ENCODE measurements at places on chromosomes 7 and 10.

- no peak for DNase-seq
Measured at GRCh38 chr10:32995751-32996150, 37.7 kb upstream of the ITGB1 start.

DNA sequence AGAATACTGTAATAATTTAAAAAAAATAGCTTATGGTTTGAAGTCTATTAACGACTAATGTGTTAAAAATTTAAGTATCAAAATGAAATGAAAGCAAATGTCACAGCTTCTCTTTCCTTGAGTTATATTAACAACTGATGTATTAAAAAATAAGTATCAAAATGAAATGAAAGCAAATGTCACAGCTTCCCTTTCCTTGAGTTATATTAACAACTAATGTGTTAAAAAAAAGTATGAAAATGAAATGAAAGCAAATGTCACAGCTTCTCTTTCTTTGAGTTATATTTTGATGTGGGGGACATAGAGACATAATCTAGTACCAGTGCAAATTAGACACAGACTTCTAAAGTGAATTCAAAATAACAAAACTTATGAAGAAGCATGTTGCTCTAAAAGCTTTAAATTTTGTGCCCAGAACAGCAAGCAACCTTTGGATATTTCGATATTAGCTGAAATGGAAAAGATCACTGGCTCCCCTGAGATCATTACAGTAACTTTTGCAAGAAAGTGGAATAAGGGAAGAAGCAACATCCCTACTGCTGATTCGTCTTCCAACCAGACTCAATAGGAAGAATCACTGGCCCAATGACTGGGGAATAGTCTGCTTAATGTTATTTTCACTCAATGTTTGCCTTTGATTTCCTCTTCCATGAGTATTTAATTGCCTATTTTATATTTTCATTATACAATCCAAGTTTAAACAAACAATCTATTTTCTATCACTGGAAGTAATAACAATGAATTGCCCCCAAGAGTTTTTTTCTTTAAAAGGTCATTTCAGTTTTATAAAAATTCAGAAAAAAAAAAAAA lies 8.0 kb downstream of the SKAP2 start:
- DNase-seq: peak; percentile 48

DNA sequence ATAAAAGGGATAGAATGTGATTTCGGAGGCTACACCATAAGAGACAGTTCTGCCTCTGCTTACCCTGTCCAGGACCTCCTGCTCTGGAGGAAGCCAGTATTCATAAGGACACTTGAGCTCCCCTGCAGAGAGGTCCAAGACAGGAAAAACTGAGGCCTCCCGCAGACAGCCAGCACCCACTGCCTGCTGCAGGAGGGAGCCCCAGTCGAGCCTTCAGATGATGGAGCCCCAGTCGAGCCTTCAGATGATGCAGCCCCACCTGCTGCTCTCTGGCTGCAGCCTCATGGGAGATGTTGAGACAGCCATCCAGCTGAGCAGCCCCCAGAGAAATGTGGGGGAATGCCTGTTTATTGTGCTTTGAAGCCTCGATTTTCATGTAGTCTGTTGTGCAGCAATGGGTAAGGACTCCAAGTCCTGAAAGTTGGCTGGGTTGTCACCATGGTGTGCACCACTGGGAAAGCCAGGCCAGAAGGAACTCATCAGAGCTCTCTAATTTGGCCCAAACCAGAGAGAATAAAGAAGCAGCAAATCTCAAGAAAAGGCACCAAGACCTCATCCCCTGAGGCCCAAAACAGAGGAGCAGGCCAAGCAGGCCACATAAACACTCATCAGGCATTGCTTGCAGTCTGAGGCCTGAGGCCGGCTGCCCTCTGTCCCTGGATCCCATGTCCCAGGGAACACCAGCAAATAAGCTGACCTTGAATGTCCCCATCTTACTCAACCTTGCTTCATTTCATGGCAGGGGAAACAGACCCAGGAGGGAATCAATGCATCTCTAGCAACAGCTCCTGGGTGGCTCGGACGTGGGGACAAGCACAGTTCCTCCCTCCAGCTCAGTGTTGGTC lies 30.9 kb downstream of the CALML5 start:
- DNase-seq: no peak

- DNase-seq: no peak
Measured at GRCh38 chr7:105707381-105707780, 126.1 kb upstream of the EFCAB10 start.

DNA sequence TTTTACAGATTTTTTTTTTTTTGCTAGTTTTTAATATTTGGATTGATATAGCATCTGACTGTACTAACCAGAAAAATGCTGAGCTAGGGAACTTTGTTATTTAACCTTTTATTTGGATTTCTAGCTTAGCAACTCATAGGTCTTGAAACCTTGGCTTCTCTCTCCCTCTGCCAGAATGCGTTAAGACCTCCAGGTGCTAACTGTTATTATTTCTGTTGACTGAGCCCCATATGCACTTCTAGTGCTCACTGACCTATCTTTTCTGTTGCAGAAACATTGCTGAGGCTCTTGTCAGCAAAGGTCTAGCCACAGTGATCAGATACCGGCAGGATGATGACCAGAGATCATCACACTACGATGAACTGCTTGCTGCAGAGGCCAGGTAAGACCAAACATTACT lies 143.6 kb downstream of the LRRC4 start:
- no peak for DNase-seq

- no peak for DNase-seq
Measured at GRCh38 chr10:95964756-95965155, 57.0 kb downstream of the CC2D2B start.

DNA sequence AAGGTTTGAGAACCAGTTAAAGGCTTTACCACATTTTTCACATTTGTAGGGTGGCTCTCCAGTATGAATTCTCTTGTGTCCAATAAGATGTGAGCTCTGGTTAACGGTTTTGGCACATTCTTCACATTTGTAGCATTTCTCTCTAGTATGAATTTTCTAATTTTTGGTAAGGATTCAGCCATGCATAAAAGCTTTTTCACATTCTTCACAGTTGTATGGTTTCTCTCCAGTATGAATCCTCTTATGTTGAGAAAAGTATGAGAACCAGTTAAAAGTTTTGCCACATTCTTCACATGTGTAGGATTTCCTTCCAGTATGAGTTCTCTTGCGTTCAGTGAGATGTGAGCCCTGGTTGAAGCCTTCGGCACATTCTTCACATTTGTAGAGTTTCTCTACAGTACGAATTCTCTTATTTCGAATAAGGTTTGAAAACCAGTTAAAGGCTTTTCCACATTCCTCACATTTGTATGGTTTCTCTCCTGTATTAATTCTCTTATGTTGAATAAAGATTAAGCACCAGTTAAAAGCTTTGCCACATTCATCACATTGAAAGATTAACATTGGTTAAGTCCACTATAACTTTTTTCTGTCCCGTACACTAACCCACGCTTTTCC lies 33.2 kb upstream of the ZNF479 start:
- no peak for DNase-seq

GRCh38 chr10:88702848-88703597 lies 3.0 kb upstream of the LIPK start:
- peak; percentile 95 for DNase-seq

DNA sequence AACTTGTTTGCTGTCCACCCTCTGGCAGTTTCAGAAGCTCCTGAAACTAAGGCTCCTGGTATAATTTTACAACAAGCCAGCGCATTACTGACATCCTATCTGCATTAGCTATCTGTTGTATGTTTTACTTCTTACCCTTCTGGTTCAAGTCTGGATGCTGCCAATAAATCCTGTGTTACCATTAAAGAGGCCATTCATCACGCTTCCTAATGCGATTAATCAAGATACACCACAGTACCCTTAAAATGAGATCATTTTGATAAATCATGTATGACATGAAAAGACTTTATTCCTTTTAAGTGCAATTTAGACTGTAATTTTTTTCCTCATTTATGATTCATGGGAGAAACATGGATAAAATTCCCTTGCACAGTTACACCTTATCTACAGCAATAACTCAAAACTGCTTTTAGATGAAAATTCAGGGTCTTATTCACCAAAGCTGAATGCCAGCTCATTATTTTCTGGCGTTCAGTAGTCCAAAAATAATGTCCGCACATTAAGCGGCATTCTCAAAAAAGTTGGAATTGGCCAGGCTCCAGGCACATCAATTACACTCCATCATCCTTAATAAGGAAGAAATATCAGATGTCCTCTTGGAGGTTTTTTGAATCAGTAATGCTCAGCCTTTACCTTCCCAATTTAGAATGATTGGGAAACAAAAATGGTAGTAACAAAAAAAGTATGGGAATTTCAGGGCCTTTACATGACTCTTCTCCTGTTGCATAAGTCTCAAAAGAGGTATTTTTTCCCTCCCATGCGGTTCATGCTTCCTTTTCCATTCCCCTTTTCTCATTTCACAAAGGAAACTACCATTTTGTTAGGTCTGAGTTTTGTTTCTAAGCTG lies 878.5 kb downstream of the LRMDA start:
- DNase-seq: no peak

DNA sequence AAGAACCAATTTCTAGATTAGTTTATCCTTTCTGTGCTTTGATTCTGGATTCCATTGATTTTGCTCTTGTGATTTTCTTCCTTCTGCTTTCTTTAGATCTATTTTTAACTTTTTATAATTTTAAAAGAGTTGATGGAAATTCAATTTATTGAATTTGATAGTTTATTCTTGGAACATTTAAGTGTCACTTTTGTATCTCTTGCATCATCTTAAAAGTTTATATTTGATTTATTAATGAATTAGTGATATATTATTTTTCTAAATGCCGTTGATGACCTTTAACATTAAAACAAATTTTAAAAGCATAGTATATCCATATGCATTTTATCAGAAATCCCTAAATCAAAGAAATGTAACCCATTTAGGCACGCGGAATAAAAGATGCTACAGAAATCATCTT lies 26.9 kb downstream of the DMTF1 start:
- DNase-seq: no peak

GRCh38 chr7:149831741-149832219 lies 6.4 kb upstream of the ZNF862 start:
- no peak for DNase-seq

DNA sequence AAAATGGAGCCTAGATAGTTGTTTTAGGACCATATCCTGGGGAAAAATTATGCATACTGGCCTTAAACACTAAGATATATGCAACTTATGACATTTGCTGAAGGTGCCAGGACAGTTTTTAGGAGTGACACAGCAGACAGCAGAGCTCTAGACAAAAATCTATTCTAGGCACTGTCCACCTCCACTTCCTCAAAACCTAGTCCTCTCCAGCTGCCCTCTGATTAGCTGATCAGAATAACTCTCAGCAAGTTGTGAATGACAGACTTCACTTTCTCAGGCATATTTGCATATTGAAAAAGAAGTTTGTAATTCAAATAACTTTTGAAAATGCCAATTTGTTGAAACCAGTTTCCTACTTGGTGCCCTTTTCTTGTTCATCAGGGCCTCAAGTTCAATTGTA lies 152.3 kb upstream of the STEAP4 start:
- no peak for DNase-seq

DNA sequence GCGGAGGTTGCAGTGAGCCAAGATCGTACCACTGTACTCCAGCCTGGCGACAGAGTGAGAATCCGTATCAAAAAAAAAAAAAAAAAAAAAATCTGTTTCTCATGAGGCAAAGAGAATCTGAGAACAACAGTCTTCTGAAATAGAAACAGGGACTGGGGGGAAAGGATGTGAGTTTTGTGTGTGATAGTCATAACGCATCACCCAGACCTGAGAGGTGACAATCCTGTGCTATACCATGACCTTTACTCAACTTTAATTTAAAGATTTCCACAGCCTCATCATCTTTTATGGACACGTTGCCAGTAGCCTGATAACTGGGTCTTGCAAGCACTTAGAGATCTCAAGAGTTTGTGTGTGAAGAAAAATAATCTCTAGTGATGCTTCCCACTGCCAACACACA lies 2.3 kb downstream of the ATXN7L1 start:
- no peak for DNase-seq

- DNase-seq: no peak
Measured at GRCh38 chr10:4809156-4809555, 16.9 kb upstream of the AKR1E2 start.

GRCh38 chr7:131610007-131610406 lies 53.6 kb upstream of the PODXL start:
- no peak for DNase-seq

- no peak for DNase-seq
Measured at GRCh38 chr10:60818134-60818770, 40.0 kb downstream of the CDK1 start.

DNA sequence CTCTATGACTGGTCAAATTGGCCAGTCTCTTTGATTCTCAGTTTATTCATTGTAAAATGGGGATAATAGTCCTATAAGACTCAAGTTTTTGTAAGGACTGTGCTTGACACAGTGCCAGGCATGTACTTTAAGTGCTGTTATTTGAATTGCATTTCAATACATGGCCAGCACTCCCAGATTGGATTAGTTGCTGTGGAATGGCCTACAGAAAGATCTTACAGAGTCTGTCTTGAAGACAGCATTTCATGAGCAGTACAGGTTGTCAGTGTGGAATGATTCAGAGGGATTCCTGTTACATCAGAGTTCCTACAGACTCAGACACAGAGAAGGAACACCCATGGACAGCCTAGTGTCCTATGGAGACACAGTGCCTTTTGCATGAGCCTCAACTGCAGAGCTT lies 238.1 kb upstream of the BMPER start:
- no peak for DNase-seq

DNA sequence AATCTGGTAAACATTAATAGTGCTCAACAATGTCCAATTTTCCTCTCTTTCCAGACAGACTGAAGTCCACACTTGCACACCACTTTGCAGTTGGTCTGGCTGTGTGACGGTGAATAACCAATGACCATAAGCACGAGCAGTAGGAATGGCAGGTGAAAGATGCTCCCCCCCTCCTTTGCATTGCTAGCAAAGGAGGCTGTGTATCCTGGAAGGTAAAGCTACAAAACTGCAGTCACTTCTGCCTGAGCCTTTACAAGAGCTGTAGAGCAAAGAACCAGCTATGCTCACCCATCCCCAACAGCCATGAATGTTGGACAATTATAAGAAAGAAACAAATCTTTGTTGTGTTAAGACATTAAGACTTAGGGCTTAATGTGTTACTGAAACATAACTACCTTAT lies 178.0 kb downstream of the IPMK start:
- no peak for DNase-seq

- DNase-seq: no peak
Measured at GRCh38 chr7:15433151-15433550, 128.7 kb downstream of the AGMO start.

DNA sequence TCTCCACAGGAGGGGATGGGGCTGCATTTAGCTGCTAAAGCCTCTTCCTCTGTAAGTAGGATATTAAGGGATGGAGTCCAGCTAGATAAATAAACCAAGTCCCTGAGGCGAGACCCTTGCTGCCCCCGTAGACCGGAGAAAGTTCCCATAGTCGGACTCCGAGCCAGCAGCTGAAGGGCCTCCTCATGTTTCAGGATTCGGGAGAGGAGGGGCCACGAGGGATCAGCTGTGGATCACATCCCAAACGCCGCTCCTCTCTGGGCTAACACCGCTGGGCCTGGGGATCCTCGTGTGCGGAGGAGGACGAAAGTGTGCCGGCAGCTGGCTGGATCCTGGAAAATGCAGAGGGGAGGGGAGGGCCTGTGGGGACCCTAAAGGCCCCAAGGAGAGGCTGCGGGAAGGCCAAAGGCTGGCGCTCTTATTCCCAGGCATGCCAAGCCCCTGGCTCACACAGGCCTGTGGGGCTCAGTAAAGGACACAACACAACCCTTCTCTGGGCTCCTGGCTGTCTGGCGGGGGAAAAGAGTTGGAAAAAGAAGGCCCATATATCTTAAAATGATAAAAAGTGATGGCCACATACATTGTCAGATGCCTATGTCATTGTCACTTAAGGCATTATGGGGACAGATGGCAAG lies 82.5 kb upstream of the TMEM72 start:
- no peak for DNase-seq
